Activated CD8-positive, alpha-beta T cell treated with anti-CD3 and anti-CD28 coated beads for 36 hours (primary cell): ENCODE measurements at places on chromosomes 5 and 9. TPM values are rescaled to one million over a fixed set of nuclear protein-coding genes. Genes with fewer than 3 reads are reported as not detected.

DNA sequence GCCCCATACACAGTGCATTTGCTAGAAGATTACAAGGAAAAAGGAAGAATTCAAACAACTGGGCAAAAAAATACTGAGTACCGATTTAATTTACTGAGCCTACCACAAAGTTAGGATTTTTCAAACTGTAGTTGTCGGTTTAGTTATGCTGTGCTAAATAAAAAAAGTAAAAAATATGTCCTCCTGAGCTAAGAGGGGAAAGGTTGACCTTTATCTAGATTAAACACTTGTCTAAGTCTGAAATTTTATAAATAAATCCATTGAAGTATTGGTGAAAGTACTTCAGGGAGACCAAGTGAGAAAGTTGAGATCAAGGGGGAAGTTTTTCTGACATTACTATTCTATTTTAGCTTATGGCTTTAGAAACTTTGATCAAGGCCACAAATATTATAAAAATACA, 19.1 kb upstream of the DAB2 start:
- no peaks in the 10 kb centered on the region for H3K4me1 ChIP-seq
- no peak overlapping the region for H3K4me3 ChIP-seq
- H3K27ac ChIP-seq, result no peak overlapping the region
- DNase-seq, result no peak

DNA sequence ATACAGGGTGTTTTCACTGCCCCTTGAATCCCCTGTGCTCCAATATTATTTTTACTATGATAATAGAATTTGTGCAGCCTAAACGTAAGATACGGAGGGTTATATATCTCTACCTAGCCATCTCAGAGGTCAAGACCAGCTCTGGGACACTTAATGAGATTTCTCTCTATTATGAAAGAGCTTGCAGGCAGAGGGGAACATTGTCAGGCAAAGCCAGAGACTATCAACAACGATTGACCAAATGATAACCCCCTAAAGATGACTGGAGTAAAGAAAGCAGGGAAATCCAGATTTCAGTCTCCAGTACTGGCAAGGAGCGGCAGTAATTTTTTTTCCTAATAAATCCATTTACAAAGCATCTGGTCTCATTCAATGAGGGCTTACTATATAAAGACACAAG, 59.8 kb upstream of the LPAR1 start:
- DNase-seq, result no peak
- H3K27ac ChIP-seq, result no peak overlapping the region
- H3K4me3 ChIP-seq, result no peak overlapping the region
- H3K27me3 ChIP-seq, result peaks cover 1% of the 10 kb centered on the region

- H3K4me1 ChIP-seq, result peaks cover 31% of the 10 kb centered on the region
- no peak overlapping the region for H3K4me3 ChIP-seq
- H3K27ac ChIP-seq, result no peak overlapping the region
- DNase-seq, result no peak
Observed at GRCh38 chr5:14741131-14741530, 76.6 kb downstream of the OTULIN start.

Gene IRX2
- not detected for total RNA-seq

DNA sequence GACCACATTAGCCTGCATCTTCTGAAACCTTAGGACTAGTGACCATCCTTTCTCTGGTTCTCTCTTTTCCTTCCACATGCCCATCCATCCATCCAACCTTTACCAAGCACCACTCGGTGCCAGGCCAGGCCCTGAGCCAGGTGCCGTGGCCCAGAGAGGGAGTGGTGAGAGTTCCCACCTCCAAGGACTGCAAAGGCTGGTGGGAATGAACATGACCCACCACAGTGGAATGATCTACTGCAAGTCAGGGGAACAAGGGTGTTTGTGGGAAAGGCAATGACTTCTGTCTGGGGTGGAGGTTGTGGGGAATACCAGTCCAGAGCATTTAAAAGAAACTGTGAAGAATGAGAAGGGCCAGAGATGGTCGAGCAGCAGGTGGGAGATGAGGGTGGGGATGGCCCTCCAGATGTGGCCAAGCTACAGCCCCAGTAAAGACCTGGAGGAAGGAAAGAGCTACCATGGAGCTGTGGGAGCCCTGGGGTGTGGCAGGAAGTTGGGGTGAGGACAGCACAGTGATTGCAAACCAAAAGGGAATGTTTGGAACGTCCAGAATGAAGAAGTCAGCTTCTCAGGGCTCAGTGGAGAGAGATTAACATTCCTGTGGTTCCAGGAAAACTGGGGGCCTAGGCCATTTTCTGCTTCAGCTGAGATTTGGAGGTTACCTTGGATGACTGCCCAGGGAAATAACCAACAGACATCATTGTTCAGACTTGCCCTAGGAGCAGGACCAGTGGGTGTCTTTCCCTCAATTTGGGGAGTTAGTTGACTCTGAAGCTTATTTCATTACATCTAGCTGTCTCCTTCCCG, 30.7 kb upstream of the CORO2A start:
- no peaks in the 10 kb centered on the region for H3K27me3 ChIP-seq
- no peak for DNase-seq
- no peaks in the 10 kb centered on the region for H3K4me1 ChIP-seq
- no peaks in the 10 kb centered on the region for H3K36me3 ChIP-seq
- no peak overlapping the region for H3K4me3 ChIP-seq

Gene SLC46A2
- not detected for total RNA-seq

Gene POC5
- 14.5 TPM for total RNA-seq

- H3K27ac ChIP-seq, result no peak overlapping the region
- no peaks in the 10 kb centered on the region for H3K36me3 ChIP-seq
- no peaks in the 10 kb centered on the region for H3K4me1 ChIP-seq
- no peak overlapping the region for H3K4me3 ChIP-seq
- H3K27me3 ChIP-seq, result no peaks in the 10 kb centered on the region
- DNase-seq, result peak; percentile 57
Observed at GRCh38 chr9:134738869-134739659, 97.5 kb downstream of the COL5A1 start.

DNA sequence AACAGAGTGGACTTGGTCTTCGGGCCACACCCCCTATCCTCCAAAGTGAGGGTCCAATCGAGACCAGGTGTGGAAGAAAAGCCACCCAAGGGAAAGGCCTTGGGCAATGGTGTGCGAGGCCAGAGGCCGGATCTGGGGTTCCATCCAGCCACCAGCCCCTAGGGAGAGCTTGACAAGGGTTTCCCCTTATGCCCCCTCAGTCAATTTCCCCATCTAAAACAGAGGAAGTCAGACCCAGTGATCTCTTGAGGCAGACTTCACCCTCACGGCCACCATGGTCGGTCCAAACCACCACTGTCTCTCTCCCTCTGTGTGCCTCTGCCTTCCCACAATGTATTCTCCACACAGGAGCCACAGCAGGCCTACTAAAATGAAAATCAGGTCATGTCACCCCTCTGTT, 82.9 kb downstream of the C5orf15 start:
- H3K27me3 ChIP-seq, result peaks cover 10% of the 10 kb centered on the region
- no peak overlapping the region for H3K27ac ChIP-seq
- no peak overlapping the region for H3K4me3 ChIP-seq
- no peak for DNase-seq

DNA sequence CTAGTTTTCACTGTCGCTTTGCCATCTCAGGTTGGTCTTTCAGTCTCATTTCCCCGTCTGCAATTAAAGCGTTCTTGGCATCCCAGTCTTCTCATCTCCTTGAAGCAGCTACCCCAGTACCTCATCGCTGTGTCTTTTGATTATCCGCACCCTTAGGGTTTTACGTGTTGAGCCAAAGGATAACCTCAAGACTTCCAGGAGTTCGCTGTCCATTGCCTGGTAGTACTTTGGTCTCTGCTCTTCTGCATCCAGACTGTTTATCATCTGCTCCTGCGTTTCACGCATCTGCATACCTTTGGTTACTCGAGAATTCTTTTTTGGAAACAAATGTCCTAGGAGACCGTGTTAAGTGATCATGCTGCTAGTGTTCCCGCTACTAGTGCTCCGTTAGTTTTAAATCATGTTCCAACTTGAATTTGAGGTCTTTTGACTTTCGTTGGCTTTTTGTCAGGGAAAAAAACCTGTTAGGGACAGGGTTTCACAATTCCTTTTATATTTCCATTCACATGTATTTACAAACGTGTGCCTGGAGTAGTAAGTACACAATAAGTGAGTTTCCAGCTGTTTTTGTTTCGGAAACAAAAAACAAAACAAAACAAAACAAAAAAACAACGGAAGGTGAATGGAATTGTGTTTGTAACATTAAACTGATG, 888 bp downstream of the RABGAP1 start:
- peak overlapping the region; percentile 99 for H3K4me3 ChIP-seq
- H3K36me3 ChIP-seq, result peaks cover 15% of the 10 kb centered on the region

Gene F2RL1
- total RNA-seq, result 1.8 TPM

DNA sequence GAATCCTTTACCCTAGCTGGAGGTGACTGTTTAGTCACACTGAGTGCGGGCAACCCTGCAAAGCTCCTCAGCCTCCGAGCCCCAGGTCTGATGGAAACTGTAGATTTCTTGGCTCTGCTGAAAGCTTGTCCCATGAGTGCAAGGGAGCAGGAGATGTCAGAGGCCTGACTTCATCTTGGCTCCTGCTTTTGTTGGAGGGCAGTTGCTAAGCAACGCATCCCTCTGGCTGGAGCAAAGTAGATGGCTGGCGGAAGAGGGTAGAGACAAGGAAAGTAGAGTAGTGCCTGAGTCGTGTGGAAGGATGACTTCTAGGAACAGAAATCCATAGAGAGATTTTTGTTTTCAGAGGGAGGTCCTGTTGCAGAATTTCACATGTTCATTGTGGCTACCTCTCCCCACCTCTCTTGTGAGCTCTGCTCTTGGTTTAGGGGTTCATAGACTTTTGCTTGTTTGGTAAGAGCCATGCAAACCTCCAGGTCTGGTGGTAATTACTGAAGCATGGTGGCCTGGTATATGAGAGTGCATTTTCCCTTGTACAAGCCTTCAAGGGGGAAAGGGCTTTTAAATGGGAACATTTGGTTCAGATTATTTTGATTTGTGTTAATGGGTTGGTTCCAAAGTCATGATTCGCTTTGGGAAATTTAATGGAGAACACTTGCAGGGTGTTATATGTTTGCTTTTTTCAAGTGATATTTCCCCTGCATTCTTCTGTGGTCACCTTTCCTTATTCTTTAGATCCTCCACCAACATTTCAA, 71.5 kb downstream of the ARHGAP26 start:
- no peaks in the 10 kb centered on the region for H3K36me3 ChIP-seq
- DNase-seq, result no peak
- peaks cover 33% of the 10 kb centered on the region for H3K4me1 ChIP-seq
- no peak overlapping the region for H3K4me3 ChIP-seq

Gene DROSHA
- total RNA-seq, result 57.8 TPM

DNA sequence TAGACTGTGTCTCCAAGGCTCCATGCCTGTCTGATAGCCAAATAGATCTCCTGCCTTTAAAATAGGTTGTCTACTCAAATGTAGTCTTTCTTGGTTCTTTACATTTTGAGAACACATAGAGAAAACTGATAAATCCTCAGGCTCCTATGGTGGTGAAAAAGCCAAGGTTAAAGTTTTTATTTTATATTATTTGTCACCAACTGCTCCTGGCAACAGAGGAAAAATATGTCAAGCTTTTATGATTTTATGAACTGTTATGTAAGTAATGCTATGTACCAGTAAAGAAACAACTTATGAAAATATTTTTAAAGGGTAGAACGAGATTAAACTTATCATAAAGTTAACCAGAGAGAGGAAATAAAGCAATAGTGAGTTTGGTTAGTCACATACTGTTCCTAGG, 222.8 kb downstream of the NR2F1-AS1 start:
- H3K27ac ChIP-seq, result no peak overlapping the region
- no peaks in the 10 kb centered on the region for H3K36me3 ChIP-seq
- peaks cover 6% of the 10 kb centered on the region for H3K27me3 ChIP-seq
- H3K4me3 ChIP-seq, result no peak overlapping the region
- DNase-seq, result no peak

DNA sequence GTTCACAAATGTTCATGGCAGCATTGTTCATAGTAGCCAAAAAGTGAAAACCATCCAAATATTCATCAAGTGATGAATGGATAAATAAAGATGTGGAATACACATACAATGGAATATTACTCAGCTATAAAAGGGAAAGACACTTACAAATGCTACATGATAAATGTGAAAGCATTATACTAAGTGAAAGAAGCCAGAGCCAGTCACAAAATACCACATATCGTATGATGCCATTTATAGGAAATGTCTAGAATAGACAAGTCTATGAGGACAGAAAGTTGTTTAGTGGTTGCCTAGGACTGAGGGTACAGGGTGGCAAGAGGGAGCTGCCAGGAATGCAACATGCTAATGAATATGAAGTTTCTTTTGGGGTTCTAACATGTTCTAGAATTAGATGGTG, 148.7 kb downstream of the DEPDC1B start:
- no peaks in the 10 kb centered on the region for H3K4me1 ChIP-seq
- peaks cover 3% of the 10 kb centered on the region for H3K27me3 ChIP-seq
- H3K36me3 ChIP-seq, result no peaks in the 10 kb centered on the region

DNA sequence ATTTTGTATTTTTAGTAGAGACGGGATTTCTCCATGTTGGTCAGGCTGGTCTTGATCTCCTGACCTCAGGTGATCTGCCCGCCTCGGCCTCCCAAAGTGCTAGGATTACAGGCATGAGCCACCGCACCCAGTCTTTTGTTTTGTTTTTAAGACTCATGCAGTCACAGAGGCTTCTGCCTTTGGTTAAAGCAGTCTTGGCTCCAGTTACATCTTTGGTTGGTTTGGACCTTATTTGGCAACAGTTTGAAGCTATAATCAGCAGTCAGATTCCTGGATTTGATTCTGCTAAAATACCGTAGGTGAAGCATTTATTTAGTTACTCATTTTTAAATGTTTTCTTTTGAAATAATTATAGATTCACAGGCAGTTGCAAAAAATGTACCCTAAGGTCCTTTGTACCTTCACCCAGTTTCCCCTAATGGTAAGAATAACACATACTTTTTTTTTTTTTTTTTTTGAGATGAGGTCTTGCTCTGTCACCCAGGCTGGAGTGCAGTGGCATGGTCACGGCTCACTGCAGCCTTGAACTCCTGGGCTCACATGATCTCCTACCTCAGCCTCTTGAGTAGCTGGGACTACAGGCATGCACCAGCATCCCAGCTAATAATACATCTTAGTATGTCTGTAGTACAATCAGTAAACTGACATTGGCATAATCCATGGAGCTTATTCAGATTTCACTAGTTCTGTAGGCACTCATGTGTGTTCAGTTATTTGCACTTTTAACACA, 15.7 kb downstream of the USP20 start:
- H3K27me3 ChIP-seq, result no peaks in the 10 kb centered on the region
- H3K4me1 ChIP-seq, result peaks cover 52% of the 10 kb centered on the region
- H3K36me3 ChIP-seq, result peaks cover 40% of the 10 kb centered on the region
- H3K27ac ChIP-seq, result peak overlapping the region; percentile 10

DNA sequence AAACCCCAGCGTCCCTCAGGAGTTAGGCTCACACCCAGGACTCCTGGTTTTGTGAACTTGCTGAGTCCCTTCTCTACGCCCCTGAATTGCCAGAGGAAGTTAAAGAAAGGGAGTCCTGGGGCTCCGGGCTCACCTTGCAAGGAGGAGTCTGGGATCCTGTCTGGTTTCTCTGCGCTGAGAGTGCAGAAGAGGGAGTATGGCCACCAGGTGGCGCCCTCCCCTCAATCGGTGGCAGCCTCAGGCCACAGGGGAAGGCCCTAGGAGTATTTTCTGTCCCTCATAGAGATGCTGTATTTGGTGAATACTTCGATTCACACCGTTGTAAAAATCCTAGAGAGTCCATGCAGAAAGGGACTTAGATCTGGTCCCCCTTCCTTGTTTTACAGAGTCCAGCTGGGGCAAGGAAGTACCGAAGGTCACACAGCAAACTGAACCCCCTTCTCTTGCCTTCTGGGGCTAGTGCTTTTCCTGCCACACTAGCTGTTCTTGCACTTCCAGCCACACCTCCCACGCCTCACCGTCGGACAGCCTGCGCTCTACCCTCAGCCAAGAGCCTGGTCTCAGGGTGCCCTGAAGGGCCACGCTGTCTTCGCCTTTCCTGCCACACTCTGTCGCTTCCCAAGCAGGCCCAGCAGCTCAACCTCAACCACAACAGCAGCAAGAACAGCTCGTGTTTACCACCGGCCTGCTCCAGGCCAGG, 10.2 kb downstream of the HAND1 start:
- no peak overlapping the region for H3K27ac ChIP-seq
- H3K4me1 ChIP-seq, result peaks cover 5% of the 10 kb centered on the region
- H3K36me3 ChIP-seq, result no peaks in the 10 kb centered on the region
- DNase-seq, result peak; percentile 87
- H3K27me3 ChIP-seq, result peaks cover 35% of the 10 kb centered on the region
